Stimulated activated CD4-positive, alpha-beta T cell treated with anti-CD3 and anti-CD28 coated beads, Interleukin-1b, Interleukin-23, amount 100 ng/mL, for 24 hours (primary cell): ENCODE measurements at places on chromosomes 6 and 20.

DNA sequence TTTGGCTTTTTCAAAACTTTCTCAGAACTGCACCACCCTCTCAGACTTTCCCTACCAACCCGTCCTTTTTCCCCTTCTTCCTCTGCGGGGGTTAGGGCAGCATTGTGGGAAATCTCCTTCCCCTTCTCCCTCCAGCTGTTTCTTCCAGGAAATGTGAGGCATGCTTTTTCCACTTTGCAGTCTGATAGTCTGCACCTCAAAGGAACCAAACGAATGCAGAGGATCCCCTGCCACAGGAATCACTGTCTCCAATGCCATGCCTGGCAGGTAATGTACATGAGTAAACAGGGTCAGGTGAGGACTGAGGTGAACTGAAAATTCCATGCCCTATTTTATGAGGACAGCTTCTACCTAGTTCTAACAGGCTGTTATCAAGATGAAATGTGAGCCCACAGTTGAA, 218.4 kb downstream of the BCAS1 start:
- DNase-seq = no peak

- DNase-seq = no peak
Observed at GRCh38 chr6:69294862-69295261, 501.9 kb downstream of the LMBRD1 start.

GRCh38 chr20:19691125-19691524, 66.9 kb upstream of the RIN2 start:
- DNase-seq = no peak

GRCh38 chr6:107813555-107814194, 10.4 kb downstream of the SCML4 start:
- no peak for DNase-seq

GRCh38 chr20:39800111-39800510, 838.0 kb downstream of the DHX35 start:
- no peak for DNase-seq

GRCh38 chr6:18241208-18242038, 22.9 kb downstream of the DEK start:
- no peak for DNase-seq

GRCh38 chr6:77715588-77715987, 62.7 kb downstream of the MEI4 start:
- no peak for DNase-seq

DNA sequence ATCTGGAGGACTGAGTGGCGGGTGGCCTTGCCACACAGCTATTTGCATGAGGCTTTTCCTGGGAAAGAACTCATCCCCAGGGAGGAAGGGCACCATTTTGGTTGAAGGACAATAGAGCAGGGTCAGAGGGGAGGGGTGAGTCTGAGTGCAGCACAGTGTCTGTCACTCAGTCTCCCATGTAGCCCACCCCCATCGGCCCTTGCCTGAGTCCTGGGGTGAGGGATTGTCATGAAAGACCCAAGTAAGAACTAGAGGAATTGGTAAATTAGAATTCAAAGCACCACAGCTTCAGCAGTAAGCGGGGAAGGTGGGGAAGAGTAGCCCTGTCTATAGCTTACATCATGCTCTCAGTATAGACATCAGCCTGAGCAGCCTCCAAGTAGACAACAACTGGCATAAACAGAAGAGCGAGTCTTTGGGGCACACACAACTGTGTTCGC, 90.4 kb upstream of the TMEM30A start:
- DNase-seq = no peak

GRCh38 chr6:152463164-152463563, 174.0 kb downstream of the SYNE1 start:
- DNase-seq = no peak

DNA sequence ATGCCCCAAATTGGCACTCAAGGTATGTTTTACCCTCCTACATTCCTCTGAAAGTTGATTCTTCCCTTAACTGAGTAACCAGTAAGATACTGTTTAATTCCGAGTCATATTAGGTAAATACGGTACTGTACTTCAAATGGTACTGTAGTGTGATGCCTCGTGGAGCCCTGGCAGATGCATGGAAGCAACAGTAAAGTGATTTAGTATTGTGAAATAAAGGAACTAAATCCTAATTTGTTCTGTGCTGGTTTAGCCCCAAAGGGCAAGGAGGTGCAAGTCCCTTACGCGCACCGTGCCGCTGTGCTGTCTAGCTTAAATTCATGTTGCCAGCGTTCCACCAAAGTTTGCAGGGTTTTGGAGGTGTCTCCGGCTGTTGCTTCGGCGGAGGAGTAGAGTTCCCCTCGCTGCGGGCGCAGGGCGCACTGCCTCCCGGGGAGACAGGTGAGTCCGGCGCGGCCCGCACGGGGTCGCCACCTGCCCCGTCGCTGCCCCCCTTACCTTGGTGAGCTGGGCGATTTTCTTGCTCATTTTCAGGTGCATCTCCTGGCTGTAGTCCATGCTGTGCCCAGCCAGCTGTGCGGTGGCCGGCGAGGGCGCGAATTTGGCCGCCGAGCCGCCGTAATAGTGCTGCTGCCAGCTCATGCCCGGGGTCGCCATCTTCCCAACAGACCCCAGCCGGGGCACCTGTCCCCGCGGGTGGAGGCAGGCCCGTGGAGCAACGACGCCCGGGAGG, 655 bp downstream of the FAM184A start:
- DNase-seq = no peak

DNA sequence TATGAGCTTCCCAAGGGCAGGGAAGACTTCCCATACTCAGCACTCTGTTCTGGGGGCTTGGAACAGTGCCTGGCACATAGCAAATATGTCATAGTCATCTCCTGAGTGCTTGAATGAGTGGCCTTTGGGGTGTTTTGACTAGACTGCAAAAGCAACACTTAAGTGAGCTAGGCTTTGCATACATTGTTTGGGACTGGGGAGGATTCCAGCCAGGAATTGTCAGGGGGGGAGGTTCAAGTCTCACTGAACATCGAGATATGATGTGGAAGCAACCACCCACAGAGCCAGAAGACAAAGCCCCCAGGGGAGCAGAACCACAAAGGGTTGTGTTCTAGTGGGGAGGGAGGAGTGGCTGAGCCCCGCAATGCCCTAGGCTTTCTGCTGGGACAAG, 98.4 kb downstream of the SYCP2 start:
- DNase-seq = no peak

DNA sequence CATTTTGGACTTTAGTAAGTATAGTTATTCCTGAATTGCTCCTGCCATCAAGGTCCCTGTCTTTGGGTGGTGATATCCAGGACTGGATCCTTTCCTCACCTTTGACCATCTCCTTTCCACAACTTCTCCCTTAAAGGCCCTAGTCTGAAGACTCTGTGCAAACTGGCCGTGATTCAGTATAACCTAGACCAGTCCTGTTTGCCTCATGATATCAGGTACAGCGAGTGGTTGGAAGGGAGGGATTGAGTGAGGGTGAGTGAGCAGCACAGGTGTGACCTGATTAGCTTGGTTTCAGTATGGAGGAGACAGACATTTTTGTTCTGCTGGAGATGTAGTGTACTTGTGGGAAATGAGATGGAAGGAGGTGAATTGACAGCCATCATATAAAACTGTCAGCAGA, 2.3 kb upstream of the RRP36 start:
- DNase-seq = no peak

GRCh38 chr6:125955973-125956372, 597 bp upstream of the HINT3 start:
- DNase-seq = no peak

DNA sequence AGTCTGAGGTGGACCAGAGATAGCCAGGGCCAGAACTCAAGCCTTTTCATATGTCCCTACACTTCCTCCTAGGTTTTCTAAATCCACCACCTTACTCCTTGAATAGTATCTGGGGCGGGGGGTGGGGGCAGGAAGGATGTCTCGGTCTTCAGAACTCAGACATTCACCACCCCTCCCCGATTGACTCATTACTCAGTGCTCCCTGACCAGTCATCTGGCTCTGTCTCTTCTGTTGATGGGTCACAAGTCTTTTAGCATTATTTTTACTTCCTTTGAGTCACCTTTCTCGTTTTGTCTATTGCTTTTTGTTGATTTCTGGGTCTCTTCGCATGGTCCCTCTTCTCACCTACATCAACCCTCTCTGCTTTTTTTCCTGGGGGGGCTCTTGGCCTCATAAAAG, 23.3 kb downstream of the NOX3 start:
- DNase-seq = no peak

- DNase-seq = no peak
Observed at GRCh38 chr20:57612916-57613315, 7.3 kb downstream of the ZBP1 start.

GRCh38 chr6:45076217-45076930, 251.8 kb upstream of the RUNX2 start:
- no peak for DNase-seq

DNA sequence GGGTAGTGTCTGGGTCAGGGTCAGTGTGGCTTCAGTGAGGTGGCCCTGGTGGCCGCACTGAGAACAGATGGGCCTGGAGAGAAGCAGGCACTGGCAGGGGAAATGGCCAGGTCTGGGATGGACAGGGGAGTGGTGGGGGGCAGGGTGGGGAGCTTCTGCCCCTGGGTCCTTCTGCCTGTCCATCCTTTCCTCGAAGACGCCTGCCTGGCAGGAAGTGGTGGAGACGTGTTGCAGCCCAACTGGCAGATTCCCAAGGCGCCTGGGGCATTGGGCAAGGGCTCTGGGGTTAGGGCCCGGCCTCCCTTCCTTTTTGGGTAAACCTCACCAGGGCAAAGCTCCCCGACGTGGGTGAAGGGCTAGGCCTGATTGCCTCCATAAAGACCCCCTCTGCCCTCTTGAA, 10.4 kb downstream of the SRC start:
- DNase-seq = no peak

DNA sequence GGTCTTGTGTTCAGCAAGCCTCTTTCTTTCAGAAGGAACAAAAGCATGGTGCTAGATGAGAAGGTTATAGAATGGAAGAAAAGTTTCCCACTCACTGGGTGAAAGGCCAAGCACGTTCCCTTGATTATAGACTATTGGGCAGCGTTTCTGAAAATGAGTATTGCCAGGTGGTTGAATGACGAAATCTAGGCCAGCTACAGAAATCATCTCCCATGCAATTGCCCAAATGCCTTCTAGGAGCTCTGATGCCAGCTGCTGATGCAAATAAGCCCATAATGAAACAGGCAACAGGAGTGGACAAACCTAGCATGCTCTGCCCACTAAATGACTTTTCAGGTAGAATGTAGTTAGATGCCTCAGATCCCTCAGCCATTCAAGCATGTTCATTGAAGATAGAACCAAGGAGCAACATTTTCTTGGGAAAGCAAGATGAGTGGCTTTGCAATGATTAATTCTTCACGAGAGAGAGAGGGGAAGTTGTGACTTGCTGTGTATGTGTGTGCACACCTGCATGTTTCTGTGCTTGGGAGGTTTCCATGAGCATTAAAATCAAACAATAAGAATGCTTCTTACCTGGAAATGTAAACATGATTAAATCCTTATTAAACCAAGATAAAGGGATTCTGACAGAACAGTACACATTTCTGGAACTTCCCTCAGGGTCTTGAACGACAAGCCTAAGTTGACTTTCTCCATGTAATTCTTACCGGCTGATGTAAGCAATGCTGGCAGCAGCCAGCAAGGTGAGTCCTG, 43.6 kb downstream of the ADTRP start:
- no peak for DNase-seq

DNA sequence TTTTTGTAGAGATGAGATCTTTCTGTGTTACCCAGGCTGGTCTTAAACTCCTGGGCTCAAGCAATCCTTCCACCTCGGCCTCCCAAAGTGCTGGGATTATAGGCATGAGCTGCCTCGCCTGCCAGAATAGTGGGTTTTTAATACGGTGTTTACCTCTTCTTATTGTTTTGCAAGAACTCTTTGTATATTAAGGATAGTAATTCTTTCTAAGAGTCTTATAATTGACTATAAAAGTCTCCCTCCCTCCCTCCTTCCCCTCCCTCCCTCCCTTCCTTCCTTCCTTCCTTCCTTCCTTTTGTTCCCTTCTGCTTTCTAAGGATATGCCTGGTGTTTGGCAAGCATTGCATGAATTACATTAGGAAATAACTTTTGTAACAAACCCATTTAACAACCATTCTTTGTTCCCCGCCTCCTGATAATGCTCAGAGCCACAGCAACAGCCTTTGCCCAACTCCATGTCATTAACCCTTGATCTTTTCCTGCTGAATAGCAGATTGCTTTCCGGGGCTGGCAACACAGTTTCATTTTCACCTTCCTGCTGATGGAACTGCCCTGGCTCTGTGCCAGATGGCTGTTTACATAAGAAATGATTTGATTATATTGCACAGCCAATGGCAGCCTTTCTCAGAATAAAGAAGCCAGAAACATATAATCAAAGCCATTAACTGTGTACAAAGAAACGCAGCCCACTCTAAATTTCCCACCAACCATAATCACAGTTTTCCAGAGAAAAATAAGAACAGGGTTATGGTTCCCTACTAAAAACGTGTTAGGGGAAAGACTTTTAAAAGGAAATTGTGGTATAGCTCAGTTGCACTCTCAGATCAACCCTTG, 143.7 kb upstream of the PTPN1 start:
- no peak for DNase-seq

DNA sequence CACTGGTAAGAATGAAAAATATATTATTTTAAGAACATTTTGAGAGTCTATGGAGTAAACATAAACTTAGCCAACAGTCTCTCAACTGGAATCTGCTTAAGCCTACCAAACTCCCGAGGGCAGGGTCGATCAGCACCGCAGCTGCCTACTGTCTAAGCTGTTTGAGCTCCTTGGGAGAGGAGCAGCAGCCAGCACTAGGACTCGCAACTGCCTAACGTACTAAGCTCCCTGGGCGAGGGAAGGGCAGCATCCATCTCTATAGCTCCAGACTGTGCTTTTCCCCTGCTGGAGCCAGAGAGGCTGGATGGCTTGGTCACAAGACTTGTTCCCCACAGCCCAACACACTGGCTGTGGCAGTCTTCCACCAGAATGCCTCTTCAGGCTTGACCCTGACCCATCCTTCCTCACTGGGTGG, 96.4 kb downstream of the MOXD1 start:
- DNase-seq = no peak

- no peak for DNase-seq
Observed at GRCh38 chr20:41632896-41633295, 14.7 kb upstream of the CHD6 start.

GRCh38 chr20:54649511-54649962, 174.1 kb downstream of the DOK5 start:
- peak; percentile 62 for DNase-seq

DNA sequence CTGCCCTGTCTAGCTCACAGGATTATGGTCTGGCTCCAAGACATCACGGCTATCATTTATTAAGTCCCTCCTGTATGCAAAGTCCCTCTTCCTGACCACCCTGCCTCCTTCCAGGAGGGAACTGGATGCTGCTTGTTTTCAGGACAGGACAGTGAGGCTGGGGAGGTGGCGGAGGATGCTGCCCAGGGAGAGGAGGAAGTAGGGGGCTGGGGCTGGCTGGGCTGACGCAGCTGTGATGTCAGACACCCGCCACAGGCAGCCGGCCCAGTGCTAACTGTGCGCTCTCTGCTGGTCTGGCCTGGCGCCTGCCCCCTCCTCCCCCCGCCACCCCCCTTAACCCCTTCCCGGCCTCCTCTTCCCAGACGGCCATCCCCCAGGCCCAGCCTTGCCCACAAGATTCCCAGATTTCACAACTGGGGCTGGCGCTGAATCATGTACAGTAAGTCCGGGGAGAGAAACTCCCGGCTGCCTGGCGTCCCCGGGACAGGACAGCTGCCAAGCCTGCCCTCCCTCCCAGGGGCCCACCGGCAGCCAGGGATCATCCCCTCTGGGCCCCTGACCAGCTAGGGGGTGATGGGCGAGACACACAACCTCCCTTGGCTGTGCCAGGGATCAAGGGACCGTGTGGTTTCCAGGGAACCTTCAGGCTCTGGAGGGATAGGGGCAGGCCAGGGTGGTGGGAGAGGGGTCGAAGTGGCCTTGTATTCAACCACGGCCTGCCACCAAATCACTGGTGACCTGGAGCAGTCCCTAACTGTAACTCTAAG, 118.1 kb downstream of the CEBPB start:
- no peak for DNase-seq
